ENCODE measurements at places on chromosomes 11 and 22.
A peak's percentile ranks its signal among the peaks of the same experiment; 100 is the strongest.

- DNase-seq = peak; percentile 20
Measured at GRCh38 chr11:118927554-118928100, 1.9 kb upstream of the BCL9L start.

DNA sequence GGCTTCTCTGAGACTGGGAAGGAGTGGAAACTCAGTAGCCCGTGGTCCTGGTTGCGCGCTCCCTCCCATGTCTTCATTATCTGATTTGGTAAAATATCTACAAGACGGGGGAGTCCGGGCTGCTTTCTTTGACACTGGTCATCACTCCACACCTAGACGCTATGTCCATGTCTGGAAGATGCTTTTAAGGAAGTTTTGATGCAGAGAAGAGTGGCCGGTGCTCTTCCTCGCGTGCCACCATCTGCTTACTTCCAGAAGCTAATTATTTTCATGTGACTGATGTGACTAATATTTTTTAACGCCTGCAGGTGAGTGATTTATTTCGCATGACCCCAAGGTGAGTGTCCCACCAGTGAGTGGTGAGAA is 339 bp upstream of the TRIM21 start:
- no peak for DNase-seq

DNA sequence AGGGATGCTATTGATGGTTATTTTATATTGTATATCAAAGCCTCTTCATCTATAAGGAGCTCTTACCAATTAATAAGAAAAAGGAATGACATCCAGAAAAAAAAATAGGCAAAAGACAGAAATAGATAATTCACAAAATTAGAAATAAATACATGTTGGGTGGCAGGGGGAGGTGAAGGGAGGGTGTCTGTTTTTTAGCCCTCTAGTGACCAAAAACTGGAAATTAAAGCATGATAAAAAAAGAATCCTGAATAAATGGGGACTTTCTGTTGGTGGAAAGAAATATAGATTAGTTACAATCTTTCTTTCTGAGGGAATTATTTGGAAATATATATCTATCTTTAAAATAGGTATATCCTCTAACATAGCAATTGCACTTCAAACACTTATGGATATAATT is 42.0 kb upstream of the TTC36 start:
- DNase-seq = no peak

GRCh38 chr22:41367039-41367679 is 14.6 kb upstream of the TEF start:
- DNase-seq = peak; percentile 95

GRCh38 chr22:32904044-32904443 is 102.5 kb downstream of the TIMP3 start:
- DNase-seq = peak; percentile 58

DNA sequence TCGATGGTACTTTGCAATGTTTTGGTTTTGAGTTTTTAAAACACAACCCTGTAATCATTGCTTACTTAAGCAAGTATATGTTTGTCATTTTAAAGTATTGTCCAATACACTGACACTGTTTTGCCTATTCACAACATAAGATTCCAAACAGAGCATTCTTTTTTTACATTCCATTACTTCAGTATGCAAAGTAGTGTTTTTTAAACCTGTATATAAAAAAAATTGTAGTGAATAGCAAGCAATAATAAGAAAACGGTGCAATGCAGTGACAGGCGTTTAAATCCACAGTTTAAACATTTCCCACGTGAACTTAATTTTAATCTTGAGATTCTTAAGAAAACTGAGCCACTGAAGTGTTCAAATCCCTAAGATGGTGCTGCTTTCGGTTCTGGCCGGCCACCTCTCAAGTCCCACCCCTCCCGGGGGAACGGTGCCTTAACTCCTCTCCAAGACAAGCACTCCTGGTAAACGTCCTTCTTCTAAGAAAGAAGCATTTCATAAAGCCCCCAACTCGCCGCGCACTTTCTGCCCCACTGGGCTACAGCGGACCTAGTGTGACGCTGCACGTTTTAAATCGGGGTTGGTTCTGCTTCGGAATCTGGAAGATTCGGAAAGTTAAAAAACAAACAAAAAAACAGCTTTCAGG is 2.9 kb downstream of the PGR start:
- no peak for DNase-seq

DNA sequence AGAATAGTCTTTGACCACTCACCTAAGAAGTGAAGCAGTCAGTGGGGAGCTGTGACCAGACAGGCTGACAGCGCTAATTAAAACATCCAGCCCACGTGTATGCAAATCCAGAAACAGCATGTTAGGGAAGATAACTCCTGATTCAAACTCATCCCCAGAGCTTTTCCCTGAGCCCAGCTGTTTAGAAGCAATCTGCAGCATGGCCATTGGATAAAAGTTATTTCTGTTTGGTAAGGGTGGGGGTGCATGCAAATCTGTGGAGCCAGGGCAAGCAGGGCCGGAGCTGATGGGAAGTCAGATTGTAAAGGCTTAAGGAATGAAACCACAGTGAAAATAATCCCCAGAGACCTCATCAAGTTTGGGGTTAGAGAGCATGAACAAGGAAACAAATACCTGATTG is 247.9 kb upstream of the KIRREL3 start:
- DNase-seq = no peak

GRCh38 chr11:116507849-116508695 is 264.7 kb downstream of the BUD13 start:
- no peak for DNase-seq

GRCh38 chr11:134476435-134477021 is 64.5 kb upstream of the B3GAT1 start:
- peak; percentile 1 for DNase-seq

DNA sequence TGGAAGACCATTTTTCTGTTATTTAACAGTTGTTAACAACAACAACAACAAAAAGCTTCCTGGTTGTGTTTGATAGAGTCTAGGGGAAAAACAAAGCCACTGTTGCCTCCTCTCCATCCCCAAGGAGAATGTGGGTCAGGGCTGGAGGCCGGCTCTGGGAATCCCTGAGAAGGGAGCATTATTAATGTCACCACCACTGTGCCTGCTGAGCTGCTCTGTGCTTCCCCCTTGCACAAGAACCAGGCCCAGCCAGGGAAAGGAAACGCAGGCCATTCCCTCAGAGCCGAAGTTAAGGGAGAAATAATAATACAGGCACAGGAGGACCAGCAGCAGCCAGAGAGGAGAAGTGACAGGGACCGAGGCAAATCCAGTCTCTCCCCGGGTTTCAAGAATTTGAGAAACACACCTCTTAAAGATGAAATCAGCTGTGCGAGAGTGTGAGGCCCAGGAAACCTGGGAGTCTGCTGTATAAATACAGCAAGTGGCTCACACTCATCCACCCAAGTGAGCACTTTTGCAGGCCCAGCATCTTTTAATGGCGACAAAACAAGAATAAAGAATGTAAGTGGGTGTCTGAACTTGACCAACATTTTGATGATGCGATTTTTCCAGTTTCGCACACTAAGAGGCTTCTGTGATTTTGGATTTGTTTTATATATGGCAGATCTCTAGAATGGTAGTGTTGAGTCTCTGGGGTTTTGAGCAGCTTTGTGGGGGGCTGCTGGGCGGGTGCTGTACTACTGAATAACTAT is 539.2 kb downstream of the NTM start:
- DNase-seq = no peak

DNA sequence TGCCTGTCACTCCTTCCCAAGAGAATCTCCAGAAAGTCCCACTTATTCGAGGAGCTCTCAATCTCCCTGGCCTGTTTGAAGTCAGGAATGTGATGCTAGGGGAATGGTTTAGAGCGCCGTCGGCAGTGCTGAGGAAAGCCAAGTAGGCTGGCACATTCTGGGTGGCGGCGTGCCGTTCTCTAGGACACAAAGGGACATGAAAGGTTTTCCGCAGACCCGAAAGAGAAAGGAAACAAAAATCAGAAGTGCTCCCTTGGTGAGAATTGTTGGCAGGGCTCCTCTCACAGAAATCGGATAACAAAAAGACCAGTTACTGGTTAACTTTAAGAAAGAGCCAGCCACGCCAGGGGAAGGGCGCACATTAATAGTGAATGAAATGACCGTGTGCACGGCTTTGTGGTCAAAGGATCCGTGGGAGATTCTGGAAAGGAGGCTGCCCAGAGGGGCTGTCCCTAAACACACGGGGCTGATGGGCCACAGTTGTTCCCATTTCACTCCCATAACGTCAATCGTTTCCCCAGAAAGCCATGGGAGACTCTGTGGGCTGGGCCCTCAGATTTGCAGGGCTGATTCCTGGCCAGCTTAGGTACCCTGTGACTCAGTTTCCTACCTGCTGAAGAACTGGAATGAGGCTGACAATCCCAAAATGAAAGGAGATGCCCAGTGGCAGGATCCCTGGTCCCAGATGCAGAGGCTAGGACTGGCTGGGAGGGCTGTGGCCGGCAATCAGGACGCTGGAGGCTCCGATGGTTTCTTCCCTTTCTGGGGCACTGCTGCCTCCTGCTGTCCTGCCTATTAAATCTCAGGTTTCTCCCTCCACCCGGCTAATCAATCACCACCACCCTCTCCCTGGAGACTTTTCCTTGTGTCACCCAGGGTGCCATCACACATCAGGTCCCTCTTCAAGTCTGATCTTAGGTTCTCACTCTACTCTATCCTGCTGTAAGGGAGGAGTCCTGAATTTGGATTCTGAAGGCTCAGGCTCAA is 82.3 kb downstream of the RCN1 start:
- peak; percentile 71 for DNase-seq

DNA sequence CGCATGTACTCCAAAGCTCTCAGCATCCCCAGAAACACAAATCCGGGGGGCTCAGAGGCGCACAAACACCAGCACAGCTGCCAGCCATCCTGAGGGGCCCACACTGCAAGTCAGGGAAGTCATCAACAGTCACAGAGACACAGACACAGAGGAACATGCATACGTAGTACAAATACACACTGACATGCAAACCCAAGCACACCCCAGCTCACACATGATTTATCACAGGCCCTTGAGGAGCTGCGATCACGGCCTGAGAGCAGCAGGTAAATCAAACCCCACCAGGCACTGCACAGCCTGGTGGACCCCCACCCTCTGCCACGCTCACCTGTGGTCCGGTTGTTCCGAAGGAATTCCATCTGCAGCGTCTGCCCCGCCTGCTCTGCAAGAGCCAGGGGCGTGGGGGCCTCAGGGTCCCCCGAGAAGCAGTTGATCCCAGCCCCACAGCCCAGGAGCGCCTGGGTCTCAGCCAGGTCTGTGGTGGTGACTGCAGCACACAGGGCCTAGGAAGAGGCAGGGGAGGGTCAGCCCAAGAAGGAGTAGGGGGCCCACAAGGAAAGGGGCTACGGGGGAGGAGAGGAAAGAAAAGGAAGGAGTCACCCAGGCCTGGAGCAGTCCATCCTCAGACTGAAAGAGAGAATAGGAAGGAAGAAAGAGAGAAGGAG is 28.5 kb upstream of the PDE2A start:
- DNase-seq = no peak

- no peak for DNase-seq
Measured at GRCh38 chr22:24989541-24989951, 37.0 kb downstream of the KIAA1671 start.

DNA sequence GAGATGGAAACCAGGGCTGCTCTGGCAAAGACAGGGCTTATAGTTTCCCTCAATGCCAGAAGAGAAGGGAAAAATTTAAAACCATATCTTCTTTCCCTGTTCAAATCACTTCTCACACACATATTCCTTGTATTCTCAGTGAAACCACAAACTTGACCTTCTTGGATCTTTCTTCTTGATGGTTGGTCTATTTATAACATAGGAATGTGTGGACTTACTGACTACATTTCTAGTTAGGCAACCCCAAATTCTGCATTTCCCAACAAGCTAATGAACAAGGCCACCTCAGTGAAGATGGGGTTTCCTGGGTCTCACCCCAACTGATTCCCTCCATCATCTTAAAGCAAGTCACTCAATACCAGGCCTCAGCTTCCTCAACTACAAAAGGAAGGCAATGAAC is 3.8 kb upstream of the QSER1 start:
- peak; percentile 6 for DNase-seq

- DNase-seq = no peak
Measured at GRCh38 chr11:1729692-1730011, 20.7 kb downstream of the IFITM10 start.

- no peak for DNase-seq
Measured at GRCh38 chr11:1009991-1010390, 26.5 kb downstream of the MUC6 start.

DNA sequence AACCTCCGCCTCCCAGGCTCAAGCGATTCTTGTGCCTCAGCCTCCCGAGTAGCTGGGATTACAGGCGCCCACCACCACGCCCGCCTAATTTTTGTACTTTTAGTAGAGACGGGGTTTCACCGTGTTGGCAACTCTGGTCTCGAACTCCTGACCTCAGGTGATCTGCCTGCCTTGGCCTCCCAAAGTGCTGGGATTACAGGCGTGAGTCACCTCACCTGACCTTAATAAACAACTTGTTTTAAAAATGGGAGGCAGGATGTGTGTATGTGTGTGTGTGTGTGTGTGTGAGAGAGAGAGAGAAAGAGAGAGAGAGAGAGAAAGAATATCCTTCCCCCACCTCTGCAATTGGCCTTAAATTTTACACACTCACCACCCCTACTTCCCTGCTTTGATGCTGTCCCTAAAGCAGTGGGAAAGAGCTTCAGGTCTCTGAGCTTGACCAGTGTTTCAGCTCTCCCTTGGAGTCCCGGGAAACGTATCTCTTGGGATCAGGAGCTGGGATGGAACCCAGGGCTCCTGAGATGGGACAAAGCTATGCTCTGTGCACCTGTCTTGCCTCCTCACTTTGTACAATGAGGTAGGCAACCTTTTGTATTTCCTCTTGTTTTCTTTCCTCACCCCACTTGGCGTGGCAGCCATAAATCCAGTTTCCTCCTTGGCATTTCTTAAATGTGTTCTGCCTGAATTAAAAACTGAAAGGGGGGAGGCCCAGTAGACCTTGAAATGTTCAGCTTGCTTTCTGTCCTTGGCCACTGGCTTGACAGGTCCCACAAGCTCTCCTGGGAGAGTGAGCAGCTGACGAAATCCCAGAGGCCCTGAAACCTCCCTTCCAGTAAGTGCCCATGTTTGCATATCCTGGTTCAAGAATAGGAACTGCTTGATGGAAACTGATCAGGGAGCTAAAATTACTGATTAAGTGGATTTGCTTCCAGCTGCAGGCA is 17.8 kb upstream of the XBP1 start:
- DNase-seq = peak; percentile 68

DNA sequence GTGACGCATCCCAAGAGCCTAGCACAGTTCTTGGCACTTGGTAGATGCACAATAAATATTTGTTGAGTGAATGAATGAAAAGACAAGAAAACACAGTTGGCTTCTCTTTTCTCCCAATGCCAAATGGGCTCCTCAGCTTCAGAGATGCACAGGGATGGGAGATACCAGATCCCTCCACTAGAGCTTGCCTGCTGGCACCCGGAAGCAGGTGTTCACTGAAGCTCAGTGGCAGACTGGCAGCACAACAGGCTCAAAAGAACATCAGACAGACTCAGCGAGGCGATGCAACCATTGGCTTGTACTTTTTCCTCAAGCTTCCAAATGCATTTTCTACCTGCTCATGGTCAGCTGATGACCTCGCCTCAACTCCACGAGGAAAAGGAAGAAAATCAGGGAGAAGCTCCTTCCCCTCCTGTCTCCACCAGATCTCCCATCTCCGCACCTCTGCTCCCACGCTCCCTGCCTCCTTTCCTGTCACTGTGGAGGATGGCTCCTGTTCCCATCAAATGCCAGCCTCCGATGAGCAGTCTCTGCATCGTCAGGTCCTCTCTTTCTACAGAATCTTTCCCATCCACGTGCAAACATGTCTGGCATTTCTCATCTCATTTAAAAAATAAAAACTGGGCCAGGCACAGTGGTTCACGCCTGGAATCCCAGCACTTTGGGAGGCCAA is 5.8 kb downstream of the RAPSN start:
- no peak for DNase-seq

All from epithelial cell of esophagus (primary cell).